ENCODE measurements at places on chromosomes 4 and X. TPM values are rescaled to one million over a fixed set of nuclear protein-coding genes. Genes with fewer than 3 reads are reported as not detected.

The MAGEA4 gene
- total RNA-seq, result not detected

The FHIP1A gene
- total RNA-seq, result 11.7 TPM

GRCh38 chrX:47629419-47630200, at the start of gene CFP:
Gene CFP (minus strand): TSS chrX:47629930. CDS start chrX:47629844, 86 bp downstream.
- DNase-seq, result no peak

DNA sequence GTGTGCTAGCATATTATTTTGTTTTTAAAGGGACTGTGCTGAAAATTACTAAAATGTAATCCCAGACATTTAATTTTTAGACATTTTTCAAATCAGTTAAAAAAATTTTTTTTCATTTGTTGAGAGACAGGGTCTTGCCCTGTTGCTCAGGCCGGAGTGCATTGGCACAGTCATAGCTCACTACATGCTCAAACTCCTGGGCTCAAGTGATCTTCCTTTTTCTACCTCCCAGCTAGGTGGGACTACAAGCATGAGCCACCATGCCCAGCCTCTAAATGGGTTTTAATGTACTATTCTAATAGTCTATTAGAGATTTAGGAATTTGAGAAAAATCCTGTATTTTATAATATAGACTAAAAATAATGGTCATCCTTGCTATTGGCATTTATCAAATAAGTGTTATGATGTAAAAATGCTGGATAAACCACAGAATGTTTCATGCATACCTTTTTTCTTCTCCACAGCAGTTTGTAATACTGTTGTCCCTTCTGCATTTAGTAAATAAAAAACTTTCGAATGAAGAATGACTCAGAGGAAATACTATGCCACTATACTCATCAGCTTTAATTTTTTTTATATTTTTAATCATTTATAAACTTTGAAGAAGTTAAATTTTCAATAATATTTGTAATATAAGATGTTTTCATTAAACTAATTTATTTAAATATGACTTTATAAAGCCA, 29.9 kb downstream of the CPEB2 start:
- no peak for DNase-seq

DNA sequence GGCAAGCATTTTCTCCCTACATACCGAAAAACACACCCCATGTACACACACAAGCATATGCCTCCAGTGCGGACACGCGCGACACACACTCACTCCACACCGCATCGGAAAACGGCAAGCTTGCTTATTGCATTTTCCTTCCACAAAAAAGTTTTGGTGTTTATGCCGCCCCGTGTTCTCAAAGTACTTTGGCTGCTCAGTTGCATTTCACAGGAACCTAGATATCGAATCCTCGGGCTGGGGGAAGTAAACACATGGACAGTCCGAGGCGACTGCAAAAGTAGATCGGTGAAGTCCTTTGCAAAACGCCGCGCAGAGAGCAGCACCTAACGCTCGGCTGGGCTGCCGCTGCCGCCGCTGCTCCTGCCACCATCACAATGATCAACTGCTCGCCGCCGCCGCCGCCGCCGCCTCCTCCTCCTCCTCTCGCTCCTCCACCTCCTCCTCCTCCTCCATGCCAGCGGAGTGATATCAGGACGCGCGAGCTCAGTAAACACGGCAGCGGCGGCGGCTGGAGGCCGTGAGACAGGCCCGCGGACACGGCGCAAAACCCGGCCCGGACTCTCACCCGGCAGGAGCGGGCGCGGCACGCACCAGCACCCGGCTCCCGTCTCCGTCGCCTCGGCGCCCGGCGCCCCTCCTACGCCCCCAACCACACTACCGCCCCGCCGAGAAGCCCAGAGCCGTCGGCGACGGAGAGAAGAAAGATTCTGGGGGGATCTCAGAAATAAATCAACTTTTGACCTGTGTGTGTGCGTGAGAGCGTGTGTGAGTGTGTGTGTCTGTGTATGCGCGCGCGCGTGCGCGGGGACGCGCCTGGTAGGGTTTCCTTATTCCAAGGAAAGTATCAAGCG, at the start of gene MAML3:
Gene MAML3, minus strand, starts transcription at position 467 of the 854 bp plus-strand sequence. CDS start 857 bp downstream, outside the sequence.
- DNase-seq, result peak; percentile 95
